HFFc6 (cell line): ENCODE measurements at places on chromosomes 1 and 21.

DNA sequence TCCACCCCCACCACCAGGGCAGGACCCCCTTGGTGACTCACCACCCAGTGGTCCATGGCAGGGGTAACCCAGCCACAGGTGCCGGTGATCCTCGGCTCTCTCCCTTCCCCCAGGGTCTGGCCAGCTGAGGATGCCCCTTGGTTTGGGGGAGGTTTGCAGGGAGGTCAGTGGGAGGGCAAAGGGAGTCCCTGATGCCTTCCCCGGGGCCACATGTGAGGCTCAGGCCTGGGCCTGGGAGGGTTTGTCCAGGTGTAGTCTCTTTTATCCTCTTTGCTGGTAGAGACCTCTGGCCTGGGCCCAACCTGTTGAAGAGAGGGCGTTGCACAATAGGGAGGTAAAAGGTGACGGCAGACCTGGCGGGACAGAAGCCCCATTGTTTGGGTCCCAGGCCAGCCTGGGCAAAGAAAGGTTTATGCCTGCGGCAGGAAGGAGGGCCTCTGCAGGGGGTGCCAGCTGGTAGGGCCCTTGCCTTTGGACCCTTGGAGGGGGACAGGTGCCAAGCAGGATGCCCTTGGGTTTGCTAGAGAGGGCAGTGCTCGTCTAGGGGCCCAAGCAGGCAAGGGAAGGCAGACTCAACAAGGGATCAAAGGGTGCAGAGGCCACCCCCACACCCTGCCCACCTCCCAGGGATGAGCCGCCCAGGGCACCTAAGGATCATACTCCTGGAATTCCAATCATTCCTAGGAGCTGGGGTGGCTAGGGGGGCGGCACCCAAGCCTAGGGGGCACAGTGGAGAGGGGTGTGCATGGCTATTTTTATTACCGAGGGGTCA is 760 bp upstream of the TINAGL1 start:
- DNase-seq = no peak

DNA sequence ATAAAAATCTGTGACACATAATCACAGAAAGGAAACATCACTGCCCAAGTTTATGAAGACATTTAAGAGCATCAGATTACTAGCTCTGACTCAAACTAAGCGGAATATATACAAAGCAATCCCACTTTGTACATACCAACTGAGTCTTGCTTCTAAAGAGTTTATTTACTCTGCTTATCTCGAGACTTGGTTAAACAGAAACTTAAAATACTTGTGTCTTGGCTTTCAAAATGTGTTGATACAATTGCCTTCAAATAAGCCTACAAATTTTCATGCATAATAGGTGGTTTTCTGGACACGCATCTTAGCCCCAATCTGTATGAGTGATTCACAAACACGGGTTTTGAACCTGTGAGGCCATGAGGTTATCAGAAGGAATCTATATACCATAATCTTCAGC is 21.0 kb downstream of the CD160 start:
- DNase-seq = peak; percentile 90

- DNase-seq = no peak
Observed at GRCh38 chr1:3641816-3642215, 8.1 kb downstream of the WRAP73 start.

DNA sequence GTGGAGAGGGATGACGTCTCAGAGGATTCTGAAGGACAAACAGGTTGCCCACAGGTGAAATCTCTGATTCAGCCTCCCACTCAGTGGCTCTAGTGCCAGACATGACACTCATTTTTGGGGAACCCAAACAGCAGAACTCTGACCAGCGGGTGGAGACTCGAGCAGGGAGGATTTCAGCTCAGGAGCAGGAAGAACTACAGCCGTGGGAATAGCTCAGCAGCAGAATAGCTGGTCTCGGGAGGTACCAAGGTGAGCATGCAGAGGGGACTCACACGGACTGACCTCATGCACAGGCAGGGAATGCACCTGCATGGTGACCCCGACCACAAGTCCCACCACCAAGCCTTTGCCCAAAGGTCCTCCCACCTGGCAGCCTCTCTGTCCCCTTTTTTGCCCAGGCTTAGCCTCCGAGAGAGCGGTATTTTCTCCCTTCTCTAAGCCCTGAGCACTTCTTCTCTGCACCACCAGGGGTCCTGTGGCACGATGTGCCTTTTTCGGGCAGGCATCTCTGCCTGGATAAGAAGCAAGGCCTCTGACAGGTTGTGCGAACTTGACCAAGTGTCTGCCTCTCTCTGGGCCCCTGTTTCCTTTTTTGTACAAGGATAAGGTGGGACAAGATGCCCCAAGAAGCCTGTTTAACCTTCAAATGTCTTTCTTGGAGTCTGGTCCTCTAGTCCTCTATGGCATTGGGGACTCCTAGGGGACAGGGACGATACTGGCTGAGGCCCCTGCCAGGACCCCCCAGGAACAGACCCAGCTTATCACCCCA is 8.8 kb upstream of the FGR start:
- peak; percentile 48 for DNase-seq

DNA sequence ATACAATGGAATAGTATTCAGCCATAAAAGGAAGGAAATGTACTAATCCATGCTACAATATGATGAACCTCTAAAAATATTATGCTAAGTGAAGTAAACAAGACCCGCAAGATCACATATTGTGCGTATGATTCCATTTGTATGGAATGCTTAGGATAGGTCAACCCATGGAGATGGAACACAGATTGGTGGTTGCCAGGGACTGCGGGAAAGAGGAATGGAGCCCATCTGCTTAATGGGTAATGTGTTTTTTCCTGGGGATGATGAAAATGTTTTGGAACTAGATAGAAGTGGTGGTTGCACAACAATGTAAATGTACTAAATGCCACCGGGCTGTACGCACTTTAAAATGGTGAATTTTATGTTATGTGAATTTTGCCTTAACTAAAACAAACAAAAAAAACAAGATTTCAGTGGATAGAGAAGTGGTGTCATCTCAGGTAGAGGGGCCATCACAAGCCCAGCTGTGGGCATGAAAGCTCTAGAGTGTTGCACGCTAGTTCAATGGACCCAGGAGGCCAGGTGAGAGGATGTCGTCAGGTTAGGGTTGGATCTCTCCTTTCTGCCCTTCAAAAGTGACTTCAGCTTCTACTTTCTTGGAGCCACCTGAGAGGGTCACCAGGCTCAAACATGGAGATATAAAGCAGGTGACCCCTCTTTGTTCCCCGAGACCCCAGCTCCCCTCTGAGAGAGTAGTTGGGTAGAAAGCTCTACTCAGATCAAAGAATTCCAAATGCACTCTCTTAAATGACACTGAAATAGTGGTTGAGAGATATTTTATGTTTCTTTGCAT is 2.5 kb downstream of the C1orf115 start:
- peak; percentile 57 for DNase-seq

GRCh38 chr21:34704119-34704518 is 35.3 kb downstream of the CLIC6 start:
- peak; percentile 37 for DNase-seq
